ENCODE measurements at places on chromosomes 5 and 9. TPM values are rescaled to one million over a fixed set of nuclear protein-coding genes. Genes with fewer than 3 reads are reported as not detected.

- no peak for DNase-seq
Measured at GRCh38 chr5:41264019-41264418, 50.7 kb upstream of the C6 start.

- DNase-seq, result no peak
Measured at GRCh38 chr9:12091865-12092527, 601.2 kb upstream of the TYRP1 start.

Gene CDH10
- 0.79 TPM for total RNA-seq

Gene EPB41L4B
- total RNA-seq, result 11.3 TPM

GRCh38 chr9:13151489-13151888 is 128.0 kb downstream of the MPDZ start:
- DNase-seq, result no peak

DNA sequence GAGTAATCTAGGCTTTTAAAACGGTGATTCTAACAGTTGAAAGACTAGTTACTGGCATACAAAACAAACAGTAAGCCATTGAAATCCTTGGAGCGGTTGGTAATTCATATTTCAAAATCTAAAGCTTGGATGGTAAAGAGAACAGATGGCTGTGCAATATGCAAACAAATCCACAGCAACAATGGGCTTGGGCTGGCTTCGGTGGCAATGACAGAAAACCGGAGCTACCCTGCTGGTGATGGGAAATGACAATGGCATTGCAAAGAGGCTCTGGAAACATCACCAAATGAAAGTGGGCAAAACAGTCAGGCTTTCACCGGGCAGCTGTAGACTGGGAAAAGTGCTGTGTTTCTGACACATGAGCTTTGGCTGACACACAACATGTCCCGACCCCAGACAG is 42.2 kb downstream of the MED27 start:
- DNase-seq, result no peak

Gene PDGFRB
- 90.9 TPM for total RNA-seq

GRCh38 chr5:14959399-14960119 is 88.0 kb upstream of the ANKH start:
- no peak for DNase-seq

Gene FAM174A
- 15.7 TPM for total RNA-seq

DNA sequence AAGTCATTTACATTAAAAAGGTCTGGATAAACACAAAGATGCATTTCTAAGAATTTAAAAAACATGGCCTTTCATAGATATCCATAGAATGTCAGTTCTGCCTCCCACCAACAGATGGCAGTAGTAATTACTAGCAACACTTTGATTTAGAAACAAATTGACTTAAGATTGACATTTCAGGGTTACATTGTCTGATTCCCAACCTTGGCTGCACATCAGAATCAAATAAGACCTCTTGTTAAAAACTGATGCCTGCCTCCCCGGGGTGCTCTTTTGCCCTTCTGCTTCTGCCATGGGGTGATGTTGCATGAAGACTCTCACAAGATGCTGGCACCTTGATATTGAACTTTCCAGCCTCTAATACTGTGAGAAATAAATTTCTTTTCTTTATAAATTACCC is 146.2 kb upstream of the GPR151 start:
- DNase-seq, result peak; percentile 1

GRCh38 chr5:153498516-153498915 is 8.0 kb downstream of the GRIA1 start:
- DNase-seq, result no peak

DNA sequence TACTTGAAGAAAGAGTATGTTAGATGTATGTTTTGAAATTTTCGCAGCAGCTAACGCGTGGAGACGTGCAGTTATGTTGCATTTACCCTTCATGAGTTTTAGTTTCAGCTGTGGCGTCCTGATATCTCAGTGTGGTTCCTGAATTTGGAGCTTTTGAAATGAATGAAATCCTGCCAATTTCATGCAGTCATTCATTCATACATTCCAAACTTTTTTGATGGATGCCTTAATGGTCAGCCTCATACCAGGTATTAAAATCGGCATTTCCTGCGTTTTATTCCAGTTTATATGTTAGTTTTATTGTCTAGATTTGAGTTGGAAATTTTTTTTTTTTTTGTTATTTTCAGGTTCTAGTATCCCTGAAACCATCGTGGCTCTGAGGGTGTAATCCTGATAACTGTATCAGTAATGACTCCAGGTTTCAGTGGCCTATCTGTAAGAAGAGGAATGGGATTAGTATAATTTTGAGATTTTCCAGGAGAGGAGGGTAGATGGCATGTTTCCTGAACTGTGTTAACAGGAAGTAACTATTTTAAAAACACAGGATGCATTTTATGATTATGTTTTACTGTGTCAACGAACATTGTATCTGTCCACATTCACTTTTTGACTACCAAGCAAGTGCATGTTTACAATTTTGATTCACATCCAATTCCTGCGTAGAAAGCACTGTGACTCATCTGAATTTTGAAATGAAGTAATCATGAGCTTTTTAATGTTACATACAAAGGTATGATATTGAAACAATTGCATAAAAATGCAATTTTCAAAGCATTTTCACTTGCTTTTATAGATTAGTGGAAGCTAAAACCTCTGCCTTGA is 1.0 kb downstream of the FOCAD start:
- DNase-seq, result peak; percentile 61

GRCh38 chr9:135995816-135996215 is 34.6 kb upstream of the UBAC1 start:
- no peak for DNase-seq

DNA sequence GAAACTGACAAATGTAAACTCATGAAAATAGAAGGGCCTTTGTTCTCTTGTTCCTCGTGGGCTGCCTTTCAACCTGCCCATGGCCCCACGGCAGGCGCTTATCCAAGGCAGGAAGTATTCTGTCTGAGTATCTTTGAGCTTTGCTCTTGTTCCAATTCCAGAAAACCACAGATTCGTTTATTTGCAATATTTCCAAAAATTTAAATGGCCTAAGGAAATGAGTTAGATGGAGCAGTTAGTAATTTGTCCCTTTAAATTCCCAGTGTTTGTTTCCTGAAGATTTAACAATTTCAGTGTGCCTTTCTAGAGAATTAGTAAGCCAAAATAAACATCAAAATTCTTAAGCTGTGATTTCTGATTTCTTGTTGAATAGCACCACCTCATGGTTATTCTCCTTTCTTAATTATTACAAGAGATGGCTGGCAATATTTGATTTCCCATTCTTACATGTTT is 299.4 kb upstream of the RASA1 start:
- peak; percentile 60 for DNase-seq

DNA sequence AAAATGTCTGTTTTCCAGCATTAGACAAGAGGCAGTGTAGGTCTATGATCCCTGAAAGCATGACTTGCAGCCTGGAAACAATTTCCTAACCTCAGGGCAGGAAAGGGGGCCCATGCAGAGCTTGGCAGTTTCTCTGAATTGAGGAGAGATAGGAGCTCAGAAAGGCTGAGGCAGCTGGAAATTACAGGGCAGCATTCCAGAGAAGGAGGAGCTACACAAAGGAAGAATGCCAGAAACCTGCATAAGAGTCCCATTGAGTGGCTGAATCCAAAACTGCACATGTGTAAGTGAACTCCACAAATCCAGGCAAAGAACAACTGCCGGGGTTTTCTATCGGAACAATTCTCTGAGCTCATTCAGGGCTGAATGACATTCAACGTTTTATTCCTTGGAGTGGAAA is 346.8 kb downstream of the PIK3R1 start:
- DNase-seq, result peak; percentile 94

DNA sequence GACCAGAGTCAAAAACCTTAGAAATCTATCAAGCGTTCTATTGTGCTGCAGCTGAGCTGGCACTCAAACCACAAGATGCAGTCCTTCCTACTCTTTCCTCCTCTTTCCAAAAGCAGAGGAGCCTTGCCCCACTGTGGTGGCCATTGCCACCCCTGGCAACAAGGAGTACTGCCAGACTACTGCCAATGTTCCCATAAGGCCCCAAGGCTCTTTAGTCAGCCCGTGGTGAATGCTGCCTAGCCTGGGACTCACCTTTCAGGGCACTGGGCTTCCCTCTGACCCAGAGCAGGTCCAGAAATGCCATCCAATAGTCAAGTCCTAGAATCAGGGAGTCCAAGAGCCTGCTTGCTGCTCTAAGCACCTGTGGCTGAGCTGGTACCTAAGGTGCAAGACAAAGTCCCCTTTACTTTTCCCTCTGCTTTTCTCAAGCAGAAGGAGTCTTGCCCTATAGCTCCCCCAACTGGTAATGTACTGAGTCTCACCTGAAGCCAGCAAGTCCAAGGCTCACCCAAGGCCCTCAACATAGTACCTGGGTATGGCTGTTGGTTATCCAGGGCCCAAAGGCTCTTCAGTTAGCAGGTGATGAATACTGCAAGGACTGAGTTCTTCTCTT is 219.4 kb downstream of the ATPSCKMT start:
- no peak for DNase-seq

Gene PCDHB14
- 3.8 TPM for total RNA-seq

Gene FLT4
- 7.5 TPM for total RNA-seq

Gene TPM2
- total RNA-seq, result 517 TPM

Gene MTX3
- total RNA-seq, result 18.8 TPM

- DNase-seq, result peak; percentile 32
Measured at GRCh38 chr9:125829743-125830142, 82.6 kb downstream of the PBX3 start.

GRCh38 chr5:66884564-66885243 is 288.5 kb downstream of the MAST4 start:
- no peak for DNase-seq

- no peak for DNase-seq
Measured at GRCh38 chr9:137114220-137114612, 317 bp downstream of the DPP7 start.

Gene NRG2
- 0.99 TPM for total RNA-seq

Gene C9orf50
- total RNA-seq, result not detected

DNA sequence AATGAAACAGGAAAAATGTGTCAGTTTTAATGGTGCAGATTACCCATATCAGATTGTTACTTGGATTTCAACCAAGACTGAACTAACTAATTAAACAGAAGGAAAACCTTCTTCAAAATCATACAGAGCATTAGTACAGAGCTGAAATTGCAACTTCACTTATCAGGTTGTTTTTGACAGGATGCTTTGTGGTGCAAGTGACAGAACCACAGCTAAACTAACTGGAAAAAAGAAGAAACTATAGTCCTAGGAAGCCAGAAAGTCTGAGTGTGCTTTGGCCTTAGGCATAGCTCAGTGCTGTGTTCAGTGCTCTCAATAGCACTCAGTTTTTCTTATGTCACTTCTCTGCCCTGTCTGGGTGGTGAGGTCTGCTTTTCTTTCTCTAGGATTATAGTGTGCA is 267.4 kb downstream of the CHSY3 start:
- DNase-seq, result no peak

GRCh38 chr5:169299191-169299662 is 1.7 kb downstream of the SLIT3 start:
- peak; percentile 75 for DNase-seq

Gene ERP44
- 16.2 TPM for total RNA-seq

GRCh38 chr9:126173401-126173800 is 153.2 kb upstream of the MVB12B start:
- DNase-seq, result no peak

DNA sequence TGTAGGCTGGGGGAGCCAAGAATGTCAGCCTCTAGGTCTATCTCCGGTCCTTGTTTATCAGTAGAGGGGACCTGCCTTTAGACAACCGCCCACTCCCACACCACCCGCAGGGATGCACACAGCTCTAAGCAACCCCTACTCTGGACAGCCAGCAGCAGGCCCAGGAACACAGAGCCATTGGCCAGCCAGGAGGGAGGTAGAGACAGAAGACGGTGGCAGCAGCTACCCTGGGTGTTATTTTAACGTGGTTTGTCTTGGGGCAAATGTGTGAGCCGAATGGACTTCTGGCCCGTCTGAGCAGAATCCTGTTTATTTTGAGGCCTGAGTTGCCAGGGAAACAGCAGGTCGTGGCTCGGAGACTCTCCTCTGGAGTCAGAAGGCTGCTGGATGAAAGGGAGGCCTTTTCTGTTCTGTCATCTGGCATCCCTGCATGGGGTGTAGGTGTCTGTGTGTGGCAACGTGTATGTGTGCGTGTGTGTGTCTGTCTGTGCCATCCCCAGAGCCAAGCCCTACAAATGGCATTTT is 382 bp upstream of the FGF1 start:
- DNase-seq, result no peak

GRCh38 chr5:121138495-121138907 is 674.4 kb downstream of the PRR16 start:
- DNase-seq, result no peak

DNA sequence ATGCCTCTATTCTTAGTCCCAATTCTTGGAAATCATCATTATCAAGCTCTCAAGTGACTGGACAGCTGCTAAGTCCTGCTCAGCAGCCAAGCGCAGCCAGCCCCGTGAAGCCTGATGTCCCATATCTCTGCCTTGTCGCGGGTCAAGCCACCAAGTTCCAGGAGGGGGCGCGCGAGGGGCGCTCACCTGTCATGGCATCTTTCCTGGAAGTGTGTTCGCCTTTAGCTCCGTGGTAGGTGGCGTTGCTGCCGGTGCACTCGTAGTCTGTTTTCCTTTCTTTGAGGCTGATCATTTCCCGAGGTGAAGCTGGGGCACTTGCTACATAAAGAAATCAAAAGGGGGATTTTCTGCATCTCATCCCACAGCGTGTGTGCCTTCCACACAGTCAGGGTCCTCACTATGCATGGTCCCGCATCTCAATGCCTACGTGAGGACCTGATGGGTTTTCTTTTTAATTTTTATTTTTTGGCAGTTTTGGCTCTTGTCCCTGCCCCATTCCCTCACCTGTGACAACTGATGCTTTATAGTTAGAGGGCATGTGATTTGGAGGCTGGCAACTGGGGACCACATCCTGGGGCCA is 227.0 kb upstream of the DAP start:
- DNase-seq, result no peak

DNA sequence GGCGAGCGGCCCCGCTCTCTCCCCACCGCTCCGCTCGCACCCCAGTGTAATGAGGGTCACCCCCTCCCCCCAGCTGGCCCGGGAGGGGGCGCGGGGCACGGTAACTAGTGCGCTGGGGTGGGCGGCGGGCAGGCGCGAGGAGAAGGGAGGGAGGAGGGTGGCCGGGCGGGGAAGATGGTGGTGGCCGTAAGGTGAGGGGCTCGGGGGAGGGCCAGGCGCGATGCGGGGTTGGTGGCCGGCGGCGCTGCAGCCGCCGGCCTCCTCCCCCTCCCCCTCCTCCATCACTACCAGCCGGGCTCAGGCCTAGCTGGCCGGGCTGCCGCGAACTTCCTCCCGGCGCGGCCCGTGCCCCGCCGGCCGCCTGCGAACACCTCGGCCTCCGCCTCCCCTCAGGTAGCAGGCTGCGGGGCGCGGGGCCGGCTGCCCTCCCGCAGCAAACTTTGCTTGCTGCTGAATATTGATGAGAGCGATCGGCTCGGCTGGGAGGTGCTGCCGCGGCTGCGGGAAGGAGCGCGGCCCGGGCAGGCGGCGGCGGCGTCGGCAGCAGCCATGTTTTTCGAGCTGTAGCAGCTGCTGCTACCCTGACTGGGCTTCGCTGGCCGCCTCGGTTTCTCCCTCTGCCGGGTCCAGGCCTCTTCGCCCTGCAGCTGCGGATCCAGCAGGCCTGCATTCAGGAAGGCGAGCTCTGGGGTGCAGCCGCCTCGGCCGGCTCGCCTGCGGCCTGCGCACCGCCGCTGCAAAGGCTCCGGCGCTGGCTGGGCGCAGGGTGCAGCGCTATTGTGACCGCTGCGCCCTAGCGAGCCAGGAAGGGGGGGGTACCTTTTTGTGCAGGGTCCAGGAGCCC is 502 bp downstream of the NSD1 start:
- DNase-seq, result no peak

Gene FKTN
- total RNA-seq, result 18.6 TPM

All from skin of body (tissue), 3 donors.